ENCODE measurements at places on chromosomes 7 and 10.
A peak's percentile ranks its signal among the peaks of the same experiment; 100 is the strongest.

GRCh38 chr10:16195178-16195769, 241.5 kb upstream of the PTER start:
- no peak for DNase-seq

DNA sequence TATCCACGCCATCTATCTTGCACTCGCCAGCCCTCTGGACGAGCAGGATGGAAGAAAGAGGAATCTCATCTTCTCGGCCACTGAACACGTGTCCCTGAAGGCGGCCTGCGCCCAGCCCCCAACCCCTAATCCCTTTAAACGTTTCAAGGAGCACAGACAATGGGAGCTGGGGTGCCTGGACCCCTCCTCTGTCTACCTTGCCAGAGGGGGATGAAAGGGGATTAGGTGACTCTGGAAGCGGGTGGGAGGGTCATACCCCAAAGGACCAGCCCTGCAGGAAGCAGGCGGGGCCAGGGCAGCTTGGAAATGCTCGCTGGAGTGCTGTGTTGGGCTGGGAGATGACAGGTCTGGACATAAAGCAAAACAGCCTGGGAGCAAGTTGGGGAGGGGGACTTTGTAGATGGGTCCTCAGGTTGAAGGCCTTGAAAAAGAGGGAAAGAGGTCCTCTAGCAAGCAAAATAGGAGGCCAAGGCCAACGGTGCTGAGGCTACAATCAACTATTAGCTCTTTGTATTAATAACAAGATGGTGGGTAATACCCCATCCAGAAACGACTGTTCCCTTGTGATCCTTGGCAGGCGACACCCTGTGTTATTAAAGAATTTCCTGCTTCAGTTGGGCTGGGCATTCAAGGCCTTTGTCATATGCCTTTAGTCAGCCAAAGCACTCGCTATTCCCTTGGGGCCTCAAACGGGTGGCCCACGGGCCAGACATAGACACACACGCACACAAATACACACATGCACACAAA, 126.5 kb upstream of the UNC5B start:
- no peak for DNase-seq

DNA sequence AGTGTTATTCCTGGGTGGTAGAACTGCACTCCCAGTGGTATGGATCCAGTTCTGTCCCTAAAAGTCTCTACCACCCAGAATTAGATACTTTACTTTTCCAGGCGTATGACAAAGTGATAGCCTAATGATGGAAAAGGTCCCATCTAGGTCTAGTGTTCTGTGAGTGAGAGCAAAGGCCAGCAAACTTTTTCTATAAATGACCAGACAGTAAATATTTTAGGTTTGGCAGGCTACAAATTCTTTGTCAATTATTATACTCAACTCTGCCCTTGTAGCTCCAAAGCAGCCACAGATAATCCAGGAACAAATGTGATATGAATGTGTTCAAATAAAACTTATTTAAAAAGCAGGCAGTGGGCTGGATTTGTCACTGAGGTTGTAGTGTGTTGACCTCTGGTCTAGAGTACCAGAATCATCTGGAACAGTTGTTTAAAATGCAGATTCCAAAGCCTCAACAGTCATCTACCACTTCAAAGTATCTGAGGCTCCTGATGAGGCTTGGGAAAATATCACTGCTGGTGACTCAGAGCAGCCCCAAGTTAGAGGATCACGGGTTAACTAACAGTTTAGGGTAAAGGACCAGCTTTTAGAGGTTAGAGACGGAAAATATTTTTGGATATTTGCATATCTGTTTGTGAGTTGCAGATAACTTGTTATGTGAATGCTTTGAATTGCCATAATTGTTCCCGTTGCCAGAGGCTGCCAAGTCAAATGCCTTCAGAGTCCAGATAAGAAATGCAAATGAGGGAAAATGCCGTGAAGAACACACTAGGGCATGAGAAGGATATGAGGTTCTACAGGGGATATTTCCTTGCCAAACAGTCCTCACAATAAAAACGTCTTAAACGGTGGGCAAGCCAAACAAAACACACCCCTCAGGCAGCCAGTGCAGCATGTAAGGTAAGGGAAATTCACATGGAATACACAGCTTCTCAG, 19.4 kb downstream of the NRAP start:
- no peak for DNase-seq

DNA sequence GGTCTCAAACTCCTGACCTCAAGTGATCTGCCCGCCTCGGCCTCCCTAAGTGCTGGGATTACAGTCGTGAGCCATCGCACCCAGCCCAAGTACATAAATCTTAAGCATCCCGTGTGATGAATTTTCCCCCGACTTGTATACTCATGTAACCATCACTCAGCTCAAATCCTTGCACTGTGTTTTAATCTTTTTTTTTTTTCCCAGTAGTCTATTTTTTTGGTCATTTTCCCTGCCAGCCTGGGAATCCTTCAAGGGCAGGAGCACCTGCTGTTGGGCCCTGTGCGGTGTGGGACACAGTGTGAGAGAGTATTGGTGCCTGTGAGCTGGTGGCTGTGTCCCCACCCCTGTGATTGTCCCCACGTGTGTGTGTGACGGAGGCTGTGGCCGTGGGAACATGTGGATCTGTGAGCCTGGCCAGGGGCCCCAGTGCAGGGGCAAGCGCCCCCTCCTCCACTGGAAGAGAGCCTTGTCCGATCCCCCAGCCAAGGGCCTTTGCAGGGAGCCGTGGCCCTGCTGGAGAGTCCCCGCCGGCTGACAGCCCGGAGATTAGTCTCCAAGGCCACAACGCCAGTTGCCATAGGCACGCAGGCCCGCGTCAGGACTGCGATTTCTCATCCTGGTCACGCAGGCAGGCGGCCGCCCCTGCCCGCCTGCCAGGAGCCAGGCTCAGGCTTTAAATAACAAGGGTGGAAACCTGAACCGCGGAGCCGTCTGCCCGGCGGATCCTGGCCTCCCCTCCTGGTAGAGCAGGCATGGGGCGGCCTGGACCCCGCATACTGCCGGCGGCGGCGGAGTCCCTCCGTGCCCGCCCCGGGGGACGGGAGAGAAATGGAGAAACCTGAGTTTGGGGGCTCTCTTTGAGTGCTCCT, 26.5 kb downstream of the GTF2IRD1 start:
- peak; percentile 77 for DNase-seq

GRCh38 chr7:50962281-50962883, 179.7 kb upstream of the GRB10 start:
- no peak for DNase-seq

DNA sequence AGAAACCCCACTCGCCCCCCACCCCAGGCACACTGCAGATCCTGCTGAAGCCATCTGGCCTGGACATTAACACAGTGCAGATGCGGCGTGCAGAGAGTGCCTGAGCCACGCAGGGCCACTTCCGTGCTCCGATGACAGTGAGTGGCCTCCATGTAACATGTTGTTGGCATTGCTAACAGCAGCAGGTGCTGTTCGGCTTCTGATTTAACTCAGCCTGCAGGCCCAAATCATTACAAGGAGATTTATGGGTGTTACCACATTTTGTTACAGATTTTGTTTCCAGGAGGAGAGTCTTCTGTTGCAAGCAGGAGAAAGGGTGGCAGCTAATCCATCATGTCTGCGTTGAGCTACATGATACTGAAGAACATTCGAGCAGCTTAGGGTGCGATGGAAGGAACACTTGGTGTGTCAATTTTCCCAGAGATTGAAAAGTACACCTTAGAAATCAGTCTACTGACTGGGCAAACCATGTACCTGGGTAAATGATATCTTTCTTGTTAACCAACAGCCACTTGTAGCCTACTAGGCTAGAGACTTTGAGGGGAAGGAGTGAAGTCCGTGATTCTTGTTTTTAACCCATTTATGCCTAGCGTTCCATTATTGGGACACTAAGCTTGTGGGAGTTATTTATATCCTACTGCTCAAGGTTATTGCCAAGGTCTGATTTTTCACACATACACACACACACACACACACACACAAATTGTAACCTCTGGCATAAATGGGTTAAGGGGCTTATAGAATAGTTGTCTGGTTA, 90.0 kb downstream of the JCAD start:
- no peak for DNase-seq

GRCh38 chr7:116738378-116738777, 66.4 kb downstream of the MET start:
- no peak for DNase-seq

GRCh38 chr7:102119213-102119651, 167.4 kb upstream of the SH2B2 start:
- DNase-seq = peak; percentile 14

DNA sequence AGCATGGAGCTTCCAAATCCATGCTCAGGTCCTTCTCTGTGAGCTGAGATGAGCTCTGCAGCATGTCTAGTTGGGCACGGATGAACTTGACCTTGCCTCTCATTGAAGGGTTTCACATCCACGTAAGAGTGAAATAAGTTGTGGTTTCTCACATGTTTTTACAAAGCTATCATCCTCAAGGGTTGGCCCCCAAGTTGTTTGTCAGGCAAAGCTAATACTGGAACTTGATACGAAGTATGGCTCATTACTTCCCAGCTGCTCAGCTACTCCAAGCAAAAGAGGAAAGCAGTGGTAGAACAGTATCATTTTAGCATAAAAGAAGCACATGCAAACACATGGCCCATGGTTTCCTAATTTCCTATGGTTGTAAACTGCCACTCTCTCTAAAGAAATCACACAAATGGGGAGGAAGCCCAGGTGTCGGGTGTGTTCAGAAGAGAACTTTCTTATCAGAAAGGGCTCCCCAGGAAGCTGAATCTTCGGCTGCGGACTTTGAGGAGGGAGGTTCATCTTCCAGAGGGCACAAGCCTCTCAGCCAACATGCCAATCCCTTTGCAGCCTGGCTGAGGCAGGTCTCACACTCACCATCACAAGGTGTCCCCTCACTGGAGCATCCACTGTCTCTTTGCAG, 45.3 kb downstream of the PDLIM1 start:
- no peak for DNase-seq

DNA sequence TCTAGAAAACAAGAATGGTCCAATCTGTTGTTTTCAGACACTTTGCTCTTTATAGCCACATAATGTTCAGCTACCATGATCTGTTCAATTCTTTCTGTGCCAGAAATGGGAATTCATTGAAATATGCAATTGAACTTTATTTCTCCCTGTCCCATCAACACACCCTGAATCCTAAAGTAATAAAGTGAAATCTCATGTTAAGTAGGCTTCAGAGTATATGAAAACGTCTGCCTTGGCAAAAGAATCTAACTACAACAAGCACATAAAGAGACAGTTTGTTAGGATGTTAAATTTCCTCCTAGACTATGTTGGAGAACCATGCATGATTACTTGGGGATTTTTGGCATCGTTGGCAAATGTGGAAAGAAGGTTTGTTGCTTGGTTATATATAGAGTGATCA, 722.7 kb downstream of the XPNPEP1 start:
- no peak for DNase-seq

- DNase-seq = no peak
Measured at GRCh38 chr10:48771234-48771633, 86.6 kb downstream of the WDFY4 start.

DNA sequence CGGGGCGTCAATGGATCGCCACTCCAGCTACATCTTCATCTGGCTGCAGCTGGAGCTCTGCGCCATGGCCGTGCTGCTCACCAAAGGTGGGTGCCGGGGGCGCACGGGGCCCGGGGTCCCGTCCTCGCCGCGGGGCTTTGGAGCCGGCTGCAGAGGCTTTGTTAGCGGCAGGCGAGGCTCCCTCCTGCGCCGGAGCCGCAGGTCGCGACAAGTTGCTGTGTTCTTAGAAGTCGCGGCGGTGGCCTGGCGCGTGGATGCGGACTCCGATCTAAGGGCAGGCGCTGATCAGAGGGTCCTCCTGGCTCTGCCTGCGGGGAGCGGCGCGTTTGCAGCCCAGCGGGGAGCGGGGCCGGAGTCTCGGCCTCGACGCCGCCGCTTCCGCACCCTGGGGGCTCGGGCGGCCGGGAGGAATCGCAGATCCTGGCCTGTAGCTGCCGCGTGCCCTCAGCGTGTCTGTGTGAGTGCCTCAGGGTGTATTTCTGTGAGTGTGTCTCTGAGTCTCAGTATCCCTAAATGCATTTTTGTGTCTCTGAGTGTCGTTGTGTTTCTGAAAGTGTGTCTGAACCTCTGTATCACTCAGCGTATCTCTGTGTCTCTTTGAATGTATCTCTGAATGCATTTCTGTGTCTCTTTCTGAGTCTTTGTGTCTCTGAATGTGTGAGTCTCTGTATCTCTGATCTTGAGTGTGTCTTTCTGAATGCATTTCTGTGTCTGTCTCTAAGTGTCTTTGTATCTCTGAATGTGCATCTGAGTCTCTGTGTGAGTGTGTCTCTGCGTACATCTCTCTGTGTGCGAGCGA, 766 bp downstream of the BAMBI start:
- no peak for DNase-seq

DNA sequence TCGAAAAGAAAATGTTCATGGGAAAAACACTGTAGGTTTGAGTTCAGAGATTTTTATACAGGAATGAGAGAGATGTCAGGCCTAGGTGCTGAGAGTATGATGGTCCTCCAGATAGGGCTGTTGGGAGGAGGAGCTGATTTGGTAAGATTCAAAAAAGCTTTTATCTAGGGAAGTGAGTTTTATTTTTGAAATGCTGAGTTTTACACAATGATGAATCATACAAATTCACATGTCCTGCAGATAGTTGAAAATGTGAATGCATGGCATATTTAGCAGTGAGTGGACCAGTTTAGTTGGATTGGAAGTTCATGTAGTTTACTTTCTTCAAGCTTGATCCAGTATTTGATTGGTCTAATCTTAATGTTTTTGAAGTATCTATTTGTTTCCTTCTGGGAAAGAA, 154.8 kb downstream of the LRRC4 start:
- DNase-seq = no peak

DNA sequence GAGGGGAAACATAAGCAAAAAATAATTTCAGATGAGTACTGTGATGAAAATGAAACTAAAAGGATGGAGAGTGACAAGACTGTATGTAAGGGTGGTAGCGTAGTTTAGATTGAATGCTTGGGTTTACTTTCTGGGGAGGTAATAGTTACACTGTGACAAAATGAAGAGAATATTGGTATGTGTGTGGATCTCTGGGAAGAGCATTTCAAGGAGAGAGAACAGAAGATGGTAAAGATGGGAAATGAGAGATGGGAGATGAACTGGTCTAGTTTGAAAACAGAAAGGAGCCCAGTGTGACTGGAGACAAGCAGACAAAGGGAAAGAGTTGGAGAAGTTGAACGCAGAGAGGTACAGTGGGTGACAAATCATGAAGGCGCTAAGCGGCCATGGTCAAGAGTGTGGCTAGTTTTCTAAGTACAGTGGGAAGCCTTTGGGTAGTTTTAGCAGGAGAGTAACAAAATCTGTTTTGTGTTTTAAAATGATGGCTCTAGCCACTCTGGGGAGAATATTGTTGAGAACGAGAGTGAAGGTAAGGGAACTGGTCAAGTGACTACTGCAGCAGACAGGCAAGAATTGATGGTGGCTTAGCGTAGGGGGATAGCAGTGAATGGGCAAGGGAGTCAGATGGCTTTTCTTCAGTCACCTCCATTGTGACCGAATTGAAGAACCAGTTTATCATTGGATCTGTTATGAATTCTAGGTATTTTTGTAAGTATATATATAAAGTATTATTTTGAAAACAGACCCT, 22.6 kb downstream of the PALS2 start:
- DNase-seq = no peak

Data from amygdala (tissue), 56 donors.